Ovary (tissue), 10 donors: ENCODE measurements at places on chromosomes 2 and 18. TPM values are rescaled to one million over a fixed set of nuclear protein-coding genes. Genes with fewer than 3 reads are reported as not detected.

Gene SRSF7
- total RNA-seq = 138 TPM

DNA sequence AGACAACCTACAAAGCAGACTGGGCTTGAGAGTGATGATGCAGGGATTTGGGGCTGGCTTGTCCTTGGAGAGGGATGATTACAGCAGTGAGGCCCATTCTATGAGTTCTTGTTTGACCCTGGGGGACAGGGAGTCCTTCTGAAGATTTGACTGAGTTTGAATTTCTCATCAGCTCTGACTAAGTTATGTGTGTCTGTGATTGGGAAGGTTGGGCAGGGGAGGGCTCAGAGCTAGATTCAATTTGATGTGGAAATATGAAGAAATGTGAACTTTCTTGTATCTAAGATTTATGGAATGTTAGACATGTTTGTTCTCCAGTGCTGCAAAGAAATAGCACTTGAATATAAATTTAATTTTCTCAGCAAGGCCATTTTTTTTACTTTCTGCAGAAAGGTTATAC is 19.9 kb upstream of the IL1R2 start:
- DNase-seq = no peak

Gene GKN1
- total RNA-seq = not detected

- no peak for DNase-seq
Observed at GRCh38 chr2:168290391-168290790, 43.0 kb upstream of the STK39 start.

Gene AMER3
- not detected for total RNA-seq
